ENCODE measurements at places on chromosomes 1 and 21.

DNA sequence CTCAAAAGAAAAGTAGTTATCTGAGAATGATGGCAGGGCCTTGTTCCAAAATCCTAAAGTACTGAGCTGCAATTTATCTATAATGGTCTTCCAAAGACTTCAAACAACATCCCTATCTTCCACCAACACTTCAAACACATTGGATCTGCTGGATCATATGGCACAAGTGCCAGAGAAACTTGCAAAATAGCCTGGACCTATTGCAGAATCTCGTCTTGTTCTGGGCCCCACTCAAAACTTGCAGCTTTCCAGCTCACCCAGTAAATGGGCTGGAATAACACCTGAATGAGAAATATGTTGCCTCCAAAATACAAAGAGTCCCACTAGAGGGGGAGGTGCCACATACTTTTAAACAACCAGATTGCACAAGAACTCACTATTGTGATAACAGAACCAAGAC lies 44.0 kb upstream of the PKN2 start:
- DNase-seq = no peak

- no peak for DNase-seq
Measured at GRCh38 chr1:155181371-155182051, 7.9 kb downstream of the TRIM46 start.

GRCh38 chr1:84939761-84940160 lies 46.8 kb upstream of the LPAR3 start:
- no peak for DNase-seq

GRCh38 chr1:9805006-9805508 lies 18.7 kb downstream of the CLSTN1 start:
- no peak for DNase-seq

GRCh38 chr1:9894115-9894514 lies 16.0 kb downstream of the CTNNBIP1 start:
- DNase-seq = no peak

DNA sequence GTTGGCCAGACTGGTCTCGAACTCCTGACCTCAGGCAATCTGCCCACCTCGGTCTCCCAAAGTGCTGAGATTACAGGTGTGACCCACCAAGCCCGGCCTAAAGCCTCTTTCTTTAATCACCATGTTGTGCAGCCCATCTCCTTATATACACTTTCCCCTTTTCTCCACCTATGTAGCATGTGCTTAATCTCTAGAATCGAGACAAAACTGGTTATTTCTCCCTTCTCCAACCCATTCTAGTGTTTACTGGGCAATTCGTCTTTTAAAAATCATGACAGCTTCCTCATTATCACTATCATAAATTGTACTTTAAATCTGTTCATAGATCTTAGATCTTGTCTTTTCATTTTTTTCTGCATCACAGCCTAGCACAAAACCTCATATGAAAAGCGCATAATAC lies 285.7 kb downstream of the PDE4B start:
- DNase-seq = no peak

GRCh38 chr1:236530959-236531358 lies 7.2 kb downstream of the LGALS8 start:
- DNase-seq = no peak

- no peak for DNase-seq
Measured at GRCh38 chr1:232340446-232340845, 289.5 kb downstream of the SIPA1L2 start.

- DNase-seq = no peak
Measured at GRCh38 chr1:92709738-92710137, 75.2 kb downstream of the EVI5 start.

GRCh38 chr21:35543746-35544145 lies 494.6 kb upstream of the RUNX1 start:
- DNase-seq = no peak

DNA sequence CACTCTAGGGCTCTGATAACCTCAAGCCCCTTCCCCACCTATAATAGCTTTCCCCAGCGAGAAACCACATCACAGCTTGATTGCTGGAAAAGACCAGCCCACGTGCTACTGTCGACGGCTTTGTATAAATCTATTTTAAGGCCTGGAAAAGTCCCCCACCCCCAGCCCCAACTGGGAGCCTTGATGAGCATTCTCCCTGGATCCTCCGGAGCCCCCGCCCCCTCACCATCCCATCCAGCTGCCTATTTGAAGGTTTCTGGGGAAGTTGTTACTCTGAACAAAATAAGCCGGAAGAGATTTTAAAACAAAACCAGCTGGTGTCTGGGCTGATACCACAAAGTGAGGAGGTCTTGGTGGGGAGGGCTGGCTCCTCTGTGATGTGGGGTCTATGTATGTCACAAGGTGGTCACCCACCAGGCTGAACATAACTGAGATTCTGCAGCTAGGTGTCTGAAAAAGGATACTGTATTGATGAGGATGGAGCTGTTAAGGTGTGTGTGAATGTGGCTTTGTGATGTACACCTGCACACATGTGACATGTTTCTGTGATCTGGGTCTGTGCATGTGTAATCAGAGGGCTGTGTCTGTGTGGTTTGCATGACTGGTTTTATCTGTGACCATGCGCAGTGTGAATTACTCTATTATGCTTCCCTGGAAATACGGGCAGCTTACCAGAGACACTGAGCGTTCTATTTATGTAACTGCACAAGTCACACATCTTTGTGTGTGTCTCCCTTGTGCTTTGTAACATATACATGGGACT lies 25.0 kb downstream of the RIMS3 start:
- no peak for DNase-seq

DNA sequence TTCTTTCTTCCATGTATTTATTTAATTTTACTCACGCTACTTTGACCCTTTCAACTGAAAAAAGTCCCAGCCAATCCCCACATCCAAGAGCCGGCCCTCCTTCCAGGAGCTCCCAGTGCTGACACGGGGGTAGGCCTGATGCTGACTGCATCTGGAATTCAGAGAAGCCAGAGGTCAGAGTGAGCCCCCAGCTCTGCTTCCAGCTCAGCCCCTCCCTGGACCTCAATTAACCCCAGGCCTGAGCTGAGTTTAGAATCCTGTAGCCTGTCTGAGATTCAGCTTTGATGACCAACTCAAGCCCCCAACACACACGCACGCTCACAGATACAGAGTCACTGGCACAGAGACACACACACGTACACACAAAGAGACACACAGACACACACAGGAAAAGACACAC lies 247.9 kb downstream of the NPHP4 start:
- no peak for DNase-seq

DNA sequence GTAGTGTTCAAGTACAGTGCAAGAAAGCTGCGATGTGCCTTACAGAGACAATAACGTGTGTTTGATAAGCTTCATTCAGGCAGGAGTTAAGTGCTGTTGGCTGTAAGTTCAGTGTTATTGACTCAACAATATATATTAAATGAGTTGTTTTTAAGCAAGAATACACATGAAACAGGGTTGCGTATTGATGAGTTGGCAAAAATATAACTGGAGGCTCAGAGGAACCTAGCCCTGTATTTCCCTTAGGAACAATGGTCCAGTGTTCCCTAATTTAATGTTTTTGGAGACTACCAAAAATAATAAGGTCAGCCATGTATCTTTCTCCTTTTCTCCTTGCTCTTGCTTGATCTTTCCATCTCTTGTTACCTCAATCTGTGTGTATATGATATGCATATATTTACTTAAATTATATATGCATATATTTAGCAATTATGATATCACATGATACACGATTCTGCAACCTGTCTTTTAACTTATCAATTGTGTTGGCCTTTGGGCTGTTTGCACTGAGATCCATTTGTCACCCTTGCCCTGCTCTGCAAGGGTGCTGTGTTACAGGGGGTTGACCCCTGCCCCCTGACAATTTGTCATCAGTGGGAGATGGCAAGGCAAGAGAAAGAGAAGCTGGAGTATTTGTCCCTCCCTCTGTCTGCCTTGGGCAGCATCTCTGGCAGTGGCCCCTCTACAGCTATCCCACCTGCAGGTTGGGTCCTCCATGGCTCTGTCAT lies 109.7 kb downstream of the FGGY start:
- no peak for DNase-seq

- DNase-seq = no peak
Measured at GRCh38 chr1:83905315-83905907, 93.5 kb downstream of the TTLL7 start.

- no peak for DNase-seq
Measured at GRCh38 chr1:106304106-106304505, 752.4 kb upstream of the PRMT6 start.

- no peak for DNase-seq
Measured at GRCh38 chr1:30024411-30025195, 698.8 kb downstream of the MATN1 start.

DNA sequence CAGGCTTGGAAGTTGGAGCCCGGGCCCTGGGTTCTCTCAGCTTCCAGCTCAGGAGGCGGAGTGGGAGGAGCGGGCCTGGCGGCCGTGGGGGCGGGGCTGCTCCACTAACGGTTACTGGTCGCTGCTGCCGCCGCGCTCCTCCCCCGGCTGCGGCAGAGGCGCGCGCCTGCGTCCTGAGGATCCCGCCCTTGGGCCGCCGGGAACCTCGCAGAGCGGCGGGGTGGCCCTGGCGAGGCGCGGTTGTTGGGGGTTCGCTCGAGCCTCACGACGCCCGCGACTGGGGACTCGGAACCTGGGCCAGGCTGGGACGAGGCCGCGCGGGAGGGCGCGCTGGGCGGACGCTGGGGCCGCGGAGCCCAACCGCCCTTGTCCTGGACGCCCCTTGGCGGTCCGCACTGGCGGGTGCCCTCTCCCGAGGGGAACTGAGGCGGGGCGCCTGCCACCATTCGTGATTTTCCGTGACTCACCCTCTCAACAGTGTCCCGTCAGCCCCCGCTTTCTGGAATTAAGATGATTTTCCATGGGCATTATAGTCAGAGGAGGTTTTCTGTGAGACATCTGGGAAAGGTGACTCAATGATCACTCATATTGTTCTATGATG lies 34.1 kb downstream of the OR2G3 start:
- DNase-seq = no peak

GRCh38 chr1:78078358-78078757 lies 32.6 kb downstream of the GIPC2 start:
- DNase-seq = no peak

GRCh38 chr1:214808845-214809460 lies 206.0 kb downstream of the CENPF start:
- no peak for DNase-seq

DNA sequence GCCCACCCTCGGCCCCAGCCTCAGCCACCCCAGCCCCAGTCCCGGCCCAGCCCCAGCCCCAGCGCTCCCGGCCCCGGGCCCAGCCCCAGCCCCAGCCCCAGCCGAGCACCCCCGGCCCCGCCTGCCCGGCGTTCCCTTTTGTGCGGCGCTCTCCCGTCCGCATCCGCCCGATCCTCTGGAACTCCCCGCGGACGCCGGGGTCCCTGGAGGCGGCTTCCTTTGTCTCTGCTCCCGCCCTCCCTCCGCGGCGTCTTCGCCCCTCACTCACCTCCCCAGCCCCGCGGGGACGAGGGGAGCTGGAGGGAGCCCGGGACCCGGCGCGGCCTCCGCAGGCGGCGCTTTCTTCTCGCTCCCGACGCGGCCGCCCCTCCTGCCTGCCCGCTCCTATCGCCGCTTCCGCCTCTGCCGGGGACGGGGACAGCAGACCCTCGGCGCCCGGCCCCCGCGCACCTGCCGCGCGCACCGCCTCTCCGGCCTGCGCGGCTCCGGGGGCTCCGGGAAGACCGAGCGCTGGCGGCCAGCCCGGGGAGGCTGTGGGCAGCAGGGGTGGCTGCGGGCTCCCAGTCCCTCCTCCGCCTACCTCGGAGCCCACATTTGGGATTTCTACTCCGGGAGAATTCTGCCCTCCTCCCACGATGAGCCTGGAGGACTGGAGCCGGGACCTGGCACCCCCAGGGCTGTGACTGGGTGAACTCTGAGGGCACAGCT lies 14.0 kb downstream of the AGRN start:
- no peak for DNase-seq

- DNase-seq = no peak
Measured at GRCh38 chr21:44511219-44511937, 28.6 kb downstream of the KRTAP10-1 start.

- no peak for DNase-seq
Measured at GRCh38 chr1:94622757-94623156, 81.2 kb upstream of the F3 start.

- DNase-seq = no peak
Measured at GRCh38 chr1:86205741-86206140, 49.2 kb upstream of the COL24A1 start.

- no peak for DNase-seq
Measured at GRCh38 chr1:207440626-207441025, 13.5 kb upstream of the CR2 start.

GRCh38 chr1:241102664-241103063 lies 254.3 kb downstream of the RGS7 start:
- DNase-seq = no peak

DNA sequence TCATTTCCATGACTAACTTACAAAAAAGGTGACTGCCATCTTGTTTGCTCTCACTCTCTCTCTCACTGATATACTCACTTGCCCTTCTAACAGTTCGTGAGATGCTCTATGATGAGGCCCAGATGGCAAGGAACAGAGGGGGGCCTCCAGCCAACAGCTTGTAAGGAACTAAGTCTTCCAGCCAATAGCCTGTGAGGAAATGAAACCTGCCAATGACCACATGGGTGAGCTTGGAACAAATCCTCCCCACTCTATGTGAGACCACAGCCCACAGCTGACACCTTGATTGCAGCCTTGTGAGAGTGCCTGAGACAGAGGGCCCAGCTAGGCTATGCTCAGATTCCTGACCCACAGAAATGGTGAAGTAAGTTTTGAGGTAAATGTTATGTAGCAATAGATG lies 153.7 kb downstream of the HHIPL2 start:
- no peak for DNase-seq

- DNase-seq = no peak
Measured at GRCh38 chr1:1217621-1218523, 3.9 kb upstream of the TNFRSF4 start.

DNA sequence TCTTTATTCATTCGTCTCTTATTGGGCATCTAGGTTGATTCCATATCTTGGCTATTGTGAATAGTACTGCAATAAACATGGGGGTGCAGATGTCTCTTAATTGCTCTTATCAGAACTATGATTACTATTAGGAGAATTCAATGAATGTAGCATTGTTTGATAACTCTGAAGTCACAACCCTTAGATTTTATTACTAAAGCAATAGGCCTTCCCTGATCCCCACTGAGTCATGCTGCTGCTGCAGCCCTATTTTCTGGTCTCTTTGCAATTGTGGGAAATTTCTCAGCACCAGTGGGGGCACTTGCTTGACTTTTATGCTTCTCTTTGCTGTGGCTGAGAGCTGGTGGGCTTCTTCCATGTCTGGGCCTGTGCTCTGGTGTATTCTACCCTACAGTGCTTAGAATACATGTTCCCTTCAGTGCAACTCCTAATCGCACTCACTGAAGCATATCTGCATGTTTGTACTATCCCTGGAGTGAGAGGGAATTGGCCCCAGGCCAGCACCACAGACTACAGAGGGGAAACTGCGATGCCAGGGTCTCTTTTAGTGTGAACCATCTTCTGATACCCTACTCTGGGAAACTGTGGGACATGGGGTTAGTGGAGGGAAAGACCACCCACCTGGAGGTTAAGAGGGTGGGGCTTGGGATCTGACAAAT lies 52.2 kb upstream of the ROR1 start:
- DNase-seq = no peak
